Peyer's patch (tissue), 4 donors: ENCODE measurements at places on chromosomes 13 and 19. TPM values are rescaled to one million over a fixed set of nuclear protein-coding genes. Genes with fewer than 3 reads are reported as not detected.
A peak's percentile ranks its signal among the peaks of the same experiment; 100 is the strongest.

Gene MEDAG
- 9.8 TPM for total RNA-seq

DNA sequence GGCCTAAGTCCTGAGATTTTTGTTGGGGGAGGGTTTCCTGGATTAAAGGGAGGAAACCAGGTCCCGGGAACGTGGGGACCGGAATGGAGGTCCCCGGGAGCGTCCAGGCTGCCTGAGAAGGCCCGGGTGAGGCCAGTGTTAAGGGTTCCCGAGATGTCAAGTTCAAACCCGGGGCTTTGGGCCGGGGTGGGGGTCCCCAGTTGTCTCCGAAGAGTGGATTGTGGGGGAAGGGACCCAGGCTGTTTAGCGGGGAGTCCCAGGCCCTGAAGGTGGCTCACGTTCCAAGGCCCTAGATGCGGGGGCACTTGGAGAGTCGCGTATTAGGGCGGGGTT lies 262 bp downstream of the COX7A1 start:
- H3K4me1 ChIP-seq, result no peaks in the 10 kb centered on the region
- peaks cover 50% of the 10 kb centered on the region for H3K36me3 ChIP-seq
- peak overlapping the region; percentile 37 for H3K4me3 ChIP-seq
- H3K27ac ChIP-seq, result peak overlapping the region; percentile 69
- no peak for DNase-seq
- H3K27me3 ChIP-seq, result no peaks in the 10 kb centered on the region

GRCh38 chr19:7636691-7637373 lies at the start of gene STXBP2:
Gene STXBP2, plus strand, starts transcription at chr19:7637110. Its CDS starts 40 bp downstream, at chr19:7637150.
- peak within 1 kb of the TSS; percentile 91 for H3K4me3 ChIP-seq
- H3K27me3 ChIP-seq, result no peaks in the 10 kb centered on the region
- no peaks in the 10 kb centered on the region for H3K36me3 ChIP-seq
- H3K27ac ChIP-seq, result peak within 1 kb of the TSS; percentile 84
- H3K4me1 ChIP-seq, result no peaks in the 10 kb centered on the region
- peak; percentile 91 for DNase-seq

- H3K4me3 ChIP-seq, result no peak overlapping the region
- DNase-seq, result no peak
- H3K4me1 ChIP-seq, result no peaks in the 10 kb centered on the region
- no peaks in the 10 kb centered on the region for H3K27me3 ChIP-seq
Observed at GRCh38 chr13:111483621-111483987, 163.2 kb downstream of the TEX29 start.

Gene ZNF439
- total RNA-seq, result 16.4 TPM

DNA sequence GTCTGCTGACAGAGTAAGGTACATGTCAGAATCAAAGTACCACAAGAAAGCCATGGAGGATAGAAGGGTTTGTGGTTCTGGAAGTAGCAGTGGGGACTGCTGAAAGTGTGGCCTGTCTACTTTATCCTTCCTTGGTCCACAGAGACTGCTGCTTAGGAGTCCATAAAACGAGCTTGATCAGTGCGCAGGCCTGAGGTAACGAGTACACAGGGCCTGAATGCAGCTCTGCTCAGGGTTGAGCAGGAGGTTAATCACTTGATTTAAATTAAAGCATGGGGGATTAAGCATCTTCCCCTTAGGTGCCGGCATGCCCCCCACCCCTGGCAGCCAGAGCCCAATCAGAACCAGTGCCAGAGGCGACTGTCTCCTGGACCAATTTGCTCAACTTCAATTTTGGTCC lies 34.9 kb upstream of the WASF3 start:
- no peaks in the 10 kb centered on the region for H3K36me3 ChIP-seq
- H3K27ac ChIP-seq, result no peak overlapping the region
- no peak overlapping the region for H3K4me3 ChIP-seq
- no peaks in the 10 kb centered on the region for H3K27me3 ChIP-seq
- DNase-seq, result no peak

DNA sequence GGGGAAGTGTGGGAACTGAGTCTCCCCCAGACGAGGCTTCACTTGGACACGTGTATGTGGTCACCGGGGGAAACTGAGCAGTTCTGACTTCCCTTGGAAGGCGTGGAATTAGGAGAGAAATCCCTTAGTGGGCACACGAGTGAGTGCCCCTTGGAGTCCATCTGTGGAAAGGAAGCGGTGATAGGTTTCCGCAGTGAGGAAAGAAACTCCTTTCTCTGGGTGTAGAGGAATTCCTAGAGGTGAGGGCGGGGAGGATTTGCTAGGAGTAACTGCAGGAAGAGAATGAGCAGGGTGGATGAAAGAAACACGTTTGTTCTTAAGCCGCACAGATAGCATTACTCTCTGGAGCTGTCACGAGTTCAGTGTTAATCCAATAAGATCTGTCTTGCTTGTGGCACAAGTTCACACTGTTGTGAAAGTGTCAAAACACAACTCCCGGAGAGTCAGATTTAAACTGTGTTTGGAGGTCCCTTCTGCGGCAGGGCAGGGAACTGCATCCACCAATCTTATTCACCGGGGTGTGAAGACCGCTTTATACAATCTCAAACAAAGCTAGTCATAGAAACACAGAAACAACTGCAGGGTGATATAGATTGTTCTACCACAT lies 1.2 kb downstream of the KL start:
- no peaks in the 10 kb centered on the region for H3K27me3 ChIP-seq
- no peak overlapping the region for H3K4me3 ChIP-seq
- H3K27ac ChIP-seq, result peak overlapping the region; percentile 74
- DNase-seq, result no peak

GRCh38 chr19:13883516-13884064 lies 6.7 kb downstream of the NANOS3 start:
- no peaks in the 10 kb centered on the region for H3K36me3 ChIP-seq
- no peaks in the 10 kb centered on the region for H3K27me3 ChIP-seq
- H3K27ac ChIP-seq, result no peak overlapping the region
- H3K4me1 ChIP-seq, result peaks cover 60% of the 10 kb centered on the region
- no peak for DNase-seq

Gene ZSCAN4
- total RNA-seq, result not detected

Gene ZNF582
- total RNA-seq, result 2.1 TPM

- DNase-seq, result peak; percentile 42
- H3K27ac ChIP-seq, result no peak overlapping the region
- H3K27me3 ChIP-seq, result no peaks in the 10 kb centered on the region
- H3K4me3 ChIP-seq, result no peak overlapping the region
- no peaks in the 10 kb centered on the region for H3K4me1 ChIP-seq
Observed at GRCh38 chr19:55699221-55699620, 24.2 kb downstream of the EPN1 start.
